Fibroblast of skin of abdomen (primary cell): ENCODE measurements at places on chromosomes 6 and 20.

DNA sequence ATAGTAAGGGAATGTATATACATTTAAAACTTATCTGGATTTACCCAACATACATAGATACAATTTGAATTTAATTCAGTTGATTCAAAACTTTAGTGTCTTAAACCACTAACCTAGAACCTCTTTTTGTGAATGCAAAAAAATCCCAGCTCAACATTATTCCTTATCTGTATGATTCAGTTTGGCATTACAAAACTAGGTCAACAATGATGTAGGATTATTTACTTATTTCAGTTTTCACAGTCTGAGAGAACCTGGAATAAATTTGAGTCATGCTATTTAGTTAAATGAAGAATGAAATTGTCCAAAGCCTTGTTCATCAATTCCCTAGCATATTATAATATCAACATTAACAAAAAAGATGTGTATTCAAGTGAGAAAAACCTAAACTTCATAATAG is 7.4 kb upstream of the PLCB1 start:
- no peak for DNase-seq

DNA sequence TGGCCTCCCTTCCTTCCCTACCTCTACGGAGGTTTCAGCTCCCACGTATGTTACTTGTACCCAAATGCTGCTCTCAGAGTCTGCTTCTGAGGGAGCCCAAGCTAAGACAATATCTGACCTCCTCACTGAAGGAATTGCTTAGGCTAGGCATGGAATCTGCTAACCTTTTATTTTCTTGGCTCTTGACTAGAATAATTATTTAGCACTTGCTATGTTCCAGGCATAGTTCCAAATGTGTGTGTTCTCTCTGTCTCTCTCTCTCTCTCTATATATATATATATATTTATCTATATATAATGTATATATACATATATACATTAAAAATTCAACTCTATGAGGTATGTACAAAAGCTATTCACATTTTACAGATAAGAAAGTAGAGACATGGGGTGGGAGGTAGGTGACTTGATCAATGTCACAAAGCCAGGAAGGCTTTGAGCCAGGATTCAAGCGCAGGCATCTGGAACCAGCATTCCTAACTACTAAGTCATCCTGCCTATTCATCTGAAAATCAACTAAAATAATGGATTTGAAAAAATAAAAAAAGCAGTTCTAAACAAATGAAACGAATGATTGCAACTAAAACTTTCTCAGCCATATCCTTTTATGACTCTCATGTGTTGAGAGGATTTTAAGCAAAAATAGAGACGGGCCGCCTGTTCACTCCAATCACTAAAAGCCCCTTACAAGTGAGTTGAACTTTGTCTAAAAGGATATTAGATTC is 189.7 kb upstream of the JAG1 start:
- peak; percentile 83 for DNase-seq

- no peak for DNase-seq
Observed at GRCh38 chr20:47521059-47521808, 19.5 kb downstream of the NCOA3 start.

DNA sequence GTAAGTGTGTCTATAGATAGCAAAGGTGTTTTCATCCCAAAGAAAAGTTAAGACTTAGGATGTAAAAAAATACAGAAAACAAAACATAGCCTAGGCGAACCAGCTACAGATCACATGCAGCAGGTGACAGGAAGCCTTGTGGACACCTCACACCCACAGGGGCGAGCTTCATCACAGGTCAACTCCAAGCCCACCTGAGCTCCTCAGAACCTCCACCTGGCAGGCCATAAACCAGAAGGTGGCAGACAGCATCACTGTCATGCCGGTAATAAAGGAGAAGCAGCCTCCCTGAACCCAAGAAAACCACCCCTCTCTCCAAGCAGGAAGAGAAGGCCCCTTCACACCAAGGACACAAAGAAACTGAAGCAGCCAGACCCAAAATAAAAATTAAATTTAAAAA is 1.0 kb downstream of the RALGAPA2 start:
- no peak for DNase-seq

GRCh38 chr6:37373822-37374471 is 20.2 kb downstream of the RNF8 start:
- DNase-seq, result no peak

DNA sequence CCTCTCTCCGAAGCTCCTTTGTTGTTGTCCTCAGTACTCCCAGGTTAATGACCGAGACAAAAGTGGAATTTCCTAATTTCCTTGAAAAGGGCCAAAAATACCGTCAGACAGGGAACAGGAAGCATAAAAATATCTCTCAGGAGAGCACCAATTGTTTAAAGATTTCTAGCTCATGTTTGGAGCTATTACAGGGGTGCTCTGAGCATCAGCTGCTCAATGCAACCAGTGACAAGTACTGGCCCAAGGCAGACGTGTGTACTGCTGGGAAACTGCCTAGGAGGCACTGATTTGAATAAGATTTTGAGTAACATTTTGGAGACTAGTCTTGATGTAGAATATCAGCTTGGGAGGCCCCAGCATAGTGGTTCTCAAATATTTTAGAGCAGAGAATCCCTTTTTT is 17.3 kb downstream of the LAMA4 start:
- DNase-seq, result no peak

DNA sequence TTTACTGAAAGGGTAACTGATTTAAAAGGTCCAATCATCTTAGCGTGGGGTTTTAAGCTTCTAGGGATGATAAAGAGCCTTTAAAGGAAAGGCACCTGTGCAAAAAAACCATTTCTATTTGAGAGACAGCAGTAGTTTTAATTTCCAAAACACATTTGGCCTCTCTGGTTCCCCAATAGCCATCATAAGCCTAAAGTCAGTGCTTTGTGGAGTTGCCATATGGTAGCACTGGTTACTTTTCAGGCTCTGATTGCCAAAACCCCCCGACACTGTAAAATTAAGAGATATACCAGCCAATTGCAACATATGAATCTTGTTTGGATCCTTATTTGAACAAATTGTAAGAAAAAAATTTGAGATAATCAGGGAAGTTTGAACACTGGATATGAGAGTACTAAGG is 44.6 kb downstream of the TP53INP2 start:
- DNase-seq, result no peak

DNA sequence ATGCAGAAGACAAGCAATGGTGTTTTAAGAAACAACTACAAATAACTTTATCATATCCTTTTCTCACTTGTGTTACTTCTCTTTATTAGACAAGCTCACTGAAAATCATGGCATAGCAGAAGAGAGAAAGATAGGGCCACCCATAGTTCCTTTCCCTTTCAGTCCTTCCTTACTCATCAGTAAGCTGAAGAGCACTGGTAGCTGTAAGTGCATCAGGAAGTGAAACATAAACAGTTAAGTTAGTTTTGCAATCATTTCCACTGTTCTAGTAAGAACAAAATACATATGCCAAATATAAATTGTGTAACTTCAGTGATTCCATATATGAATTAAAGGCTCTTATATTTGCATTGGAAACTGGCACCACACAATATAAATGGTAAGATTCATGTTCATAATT is 220.1 kb downstream of the HACE1 start:
- peak; percentile 47 for DNase-seq

DNA sequence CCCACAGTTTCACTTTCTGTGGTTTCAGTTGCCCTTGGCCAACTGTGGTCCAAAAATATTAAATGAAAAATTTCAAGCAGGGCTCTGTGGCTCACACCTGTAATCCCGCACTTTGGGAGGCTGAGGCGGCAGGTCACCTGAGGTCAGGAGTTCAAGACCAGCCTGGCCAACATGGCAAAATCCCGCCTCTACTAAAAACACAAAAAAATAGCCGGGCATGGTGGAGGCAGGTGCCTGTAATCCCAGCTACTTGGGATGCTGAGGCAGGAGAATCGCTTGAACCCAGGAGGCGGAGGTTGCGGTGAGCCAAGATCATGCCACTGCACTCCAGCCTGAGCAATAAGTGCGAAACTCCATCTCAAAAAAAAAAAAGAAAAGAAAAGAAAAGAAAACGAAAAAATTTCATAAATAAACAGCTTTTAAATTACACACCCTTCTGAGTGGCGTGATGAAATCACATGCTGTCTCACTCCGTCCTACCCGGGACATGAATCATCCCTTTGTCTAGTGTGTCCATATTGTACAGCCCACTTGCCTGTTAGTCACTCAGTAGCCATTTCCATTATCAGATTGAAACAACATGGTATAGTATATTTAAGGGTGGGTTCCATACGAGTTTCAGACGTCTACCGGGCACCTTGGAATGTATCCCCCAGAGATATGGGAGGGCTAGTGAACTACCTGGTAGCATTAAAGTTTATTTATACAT is 11.7 kb downstream of the PTPRK start:
- peak; percentile 92 for DNase-seq

DNA sequence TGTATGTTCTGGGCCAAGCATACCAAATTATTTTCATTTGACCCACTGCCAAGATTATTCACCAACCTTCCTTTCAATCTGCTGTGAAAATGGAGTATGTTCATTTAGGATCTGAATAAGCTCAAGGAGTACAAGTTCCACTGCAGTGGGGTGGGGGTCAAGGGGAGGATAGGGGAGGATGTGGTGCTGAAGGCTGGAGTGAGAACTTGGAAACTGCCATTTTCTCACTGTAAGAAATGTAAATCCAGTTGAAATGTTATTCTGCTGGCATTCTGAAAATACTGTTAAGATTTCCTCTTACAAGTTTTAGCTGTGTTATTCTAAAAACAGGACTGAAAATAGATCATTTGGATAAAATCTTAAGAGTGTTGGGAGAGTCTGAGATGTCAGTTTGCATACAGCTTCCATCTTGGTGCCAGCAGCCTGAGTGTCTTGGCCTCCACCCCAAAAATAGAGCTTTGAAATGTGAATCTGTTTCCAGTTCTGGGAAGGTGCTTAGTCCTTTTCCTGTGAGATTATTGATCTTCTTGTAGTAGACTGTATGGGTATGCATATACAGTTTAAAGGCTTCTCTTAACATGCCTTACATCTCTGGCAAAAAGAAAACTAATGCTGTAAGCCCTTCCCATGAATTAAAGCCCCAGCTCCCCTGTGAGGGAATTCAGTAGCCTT is 84.3 kb downstream of the CTNNBL1 start:
- DNase-seq, result peak; percentile 14

DNA sequence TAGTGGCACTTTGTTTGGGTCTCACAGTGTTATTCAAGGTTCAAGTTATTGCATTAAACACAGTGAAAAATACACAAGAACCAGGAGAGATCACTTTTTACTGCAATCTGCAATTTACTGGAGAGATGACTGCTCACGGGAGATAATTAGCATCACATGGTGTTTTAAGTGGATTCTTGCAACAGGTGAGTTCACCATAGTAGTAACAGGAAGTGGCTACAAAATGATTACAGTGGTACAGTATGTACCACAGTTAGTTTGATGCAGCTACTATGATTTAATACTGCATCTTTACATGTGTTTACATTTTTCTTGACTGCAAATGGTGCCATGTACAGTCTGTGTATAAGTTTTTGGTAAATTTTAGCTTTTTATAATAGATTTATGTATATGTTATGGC is 96.5 kb upstream of the SCP2D1 start:
- DNase-seq, result no peak

DNA sequence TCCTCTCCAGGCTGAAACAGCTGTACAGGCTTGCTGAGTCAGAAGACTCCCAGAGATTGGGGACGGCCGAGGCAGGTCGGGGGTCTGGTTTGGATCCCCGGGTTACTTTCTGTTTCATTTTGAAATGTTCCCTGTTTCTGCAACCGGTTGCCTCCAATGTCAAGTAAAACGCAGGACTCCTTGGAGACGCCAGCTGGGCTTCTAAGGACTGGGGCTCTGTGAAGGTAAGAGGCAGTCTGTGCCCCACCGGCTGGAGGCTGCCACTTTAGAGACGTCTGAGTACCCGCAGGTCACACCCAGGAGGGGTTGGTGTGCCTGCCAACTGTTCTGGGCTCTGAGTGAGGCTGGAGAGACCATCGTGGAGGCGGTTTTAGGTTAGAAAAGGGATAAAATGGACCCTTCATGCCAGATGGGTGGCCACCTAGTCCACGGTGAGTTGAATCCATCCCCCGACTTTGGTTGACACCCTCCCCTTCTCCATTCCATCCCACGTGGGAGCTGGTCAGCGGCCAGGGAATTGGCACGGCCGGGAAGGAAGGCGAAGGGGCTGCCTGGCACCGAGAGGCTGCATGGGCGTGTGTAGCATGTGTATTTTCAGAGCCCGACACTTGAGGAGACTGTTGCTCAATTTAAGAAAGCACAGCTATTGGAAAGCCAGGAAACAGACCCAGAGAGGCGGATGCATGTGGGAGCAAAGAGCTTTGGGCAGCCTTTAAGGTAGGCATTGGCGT is 240.9 kb downstream of the PHACTR1 start:
- peak; percentile 74 for DNase-seq

GRCh38 chr20:25580711-25581110 is 4.6 kb downstream of the NINL start:
- DNase-seq, result peak; percentile 13

GRCh38 chr6:31666337-31666965 is 571 bp downstream of the CSNK2B start:
- DNase-seq, result no peak

DNA sequence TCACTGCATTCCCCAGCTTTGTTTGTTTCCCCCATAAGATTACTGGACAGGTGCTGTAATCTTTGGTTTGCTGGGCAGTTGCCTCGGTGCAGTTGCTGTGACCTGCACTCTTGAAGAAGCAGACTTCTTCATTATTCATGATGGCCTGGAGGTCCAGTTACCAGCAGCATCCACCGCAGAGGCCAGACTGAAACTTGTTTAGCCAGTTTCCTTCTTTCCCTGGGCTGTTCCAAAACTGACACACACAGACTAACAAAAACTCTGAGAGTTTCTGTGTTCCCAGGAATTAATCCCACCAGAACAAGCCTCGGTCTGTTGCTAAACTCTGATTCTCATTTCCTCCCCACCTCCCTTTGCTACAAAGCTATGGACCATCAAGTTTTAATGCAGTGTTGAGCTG is 144.1 kb downstream of the QRSL1 start:
- no peak for DNase-seq

DNA sequence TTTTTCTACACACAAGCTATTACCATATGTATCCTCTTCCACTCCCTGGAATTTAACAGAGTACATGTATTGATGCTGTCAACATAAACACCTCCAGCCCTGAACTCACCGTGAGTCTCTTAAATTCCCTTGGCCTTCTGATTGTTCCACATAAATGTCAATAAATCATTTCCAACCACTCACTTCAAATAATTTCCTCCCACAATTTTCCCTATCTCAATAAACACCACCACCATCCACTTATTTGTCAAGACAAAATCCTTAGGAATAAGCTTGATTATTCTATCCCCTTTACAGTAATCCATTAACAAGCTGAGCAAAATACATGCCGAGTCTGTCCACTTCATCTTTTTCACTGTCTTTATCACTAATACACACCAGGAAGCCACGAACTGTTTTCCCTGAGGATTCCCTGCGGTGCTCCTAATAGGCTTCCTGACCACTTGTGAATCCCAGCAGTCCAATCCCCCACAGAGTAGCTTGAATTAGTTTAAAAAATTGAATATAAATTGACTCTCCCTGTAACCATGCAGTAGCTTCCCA is 19.2 kb downstream of the HLA-DRB1 start:
- no peak for DNase-seq

GRCh38 chr6:150900049-150900448 is 34.5 kb downstream of the MTHFD1L start:
- DNase-seq, result no peak
